ENCODE measurements at places on chromosomes 2 and 18. TPM values are rescaled to one million over a fixed set of nuclear protein-coding genes. Genes with fewer than 3 reads are reported as not detected.

DNA sequence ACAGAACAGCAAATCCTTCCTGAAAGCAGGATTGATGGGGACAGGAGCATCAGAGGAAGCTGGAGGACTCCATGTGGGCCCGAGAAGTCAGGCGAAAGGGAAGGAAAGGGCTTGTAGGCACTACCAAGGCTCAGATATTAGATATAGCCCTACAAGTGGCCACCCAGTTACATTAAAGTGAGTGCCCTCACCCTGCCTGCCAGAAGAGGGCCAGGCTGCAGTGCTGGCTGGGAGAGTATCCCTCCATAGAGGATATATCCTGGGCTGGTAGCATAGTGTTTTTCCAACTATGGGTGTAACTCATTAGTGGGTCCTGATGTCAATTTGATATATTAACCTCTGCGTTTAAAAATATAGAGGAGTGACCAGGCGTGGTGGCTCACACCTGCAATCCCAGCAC lies 285.2 kb downstream of the MYCN start:
- H3K4me1 ChIP-seq: no peaks in the 10 kb centered on the region
- no peak for DNase-seq
- H3K36me3 ChIP-seq: no peaks in the 10 kb centered on the region
- H3K27me3 ChIP-seq: peaks cover 2% of the 10 kb centered on the region
- no peak overlapping the region for H3K4me3 ChIP-seq

- no peaks in the 10 kb centered on the region for H3K36me3 ChIP-seq
- no peak for DNase-seq
- no peaks in the 10 kb centered on the region for H3K27me3 ChIP-seq
- no peak overlapping the region for H3K4me3 ChIP-seq
- H3K4me1 ChIP-seq: no peaks in the 10 kb centered on the region
Measured at GRCh38 chr2:192645811-192646598, 451.3 kb upstream of the TMEFF2 start.

GRCh38 chr18:63783394-63783793 lies 8.2 kb downstream of the SERPINB7 start:
- no peak overlapping the region for H3K4me3 ChIP-seq
- no peaks in the 10 kb centered on the region for H3K36me3 ChIP-seq
- no peak overlapping the region for H3K27ac ChIP-seq
- H3K4me1 ChIP-seq: no peaks in the 10 kb centered on the region

DNA sequence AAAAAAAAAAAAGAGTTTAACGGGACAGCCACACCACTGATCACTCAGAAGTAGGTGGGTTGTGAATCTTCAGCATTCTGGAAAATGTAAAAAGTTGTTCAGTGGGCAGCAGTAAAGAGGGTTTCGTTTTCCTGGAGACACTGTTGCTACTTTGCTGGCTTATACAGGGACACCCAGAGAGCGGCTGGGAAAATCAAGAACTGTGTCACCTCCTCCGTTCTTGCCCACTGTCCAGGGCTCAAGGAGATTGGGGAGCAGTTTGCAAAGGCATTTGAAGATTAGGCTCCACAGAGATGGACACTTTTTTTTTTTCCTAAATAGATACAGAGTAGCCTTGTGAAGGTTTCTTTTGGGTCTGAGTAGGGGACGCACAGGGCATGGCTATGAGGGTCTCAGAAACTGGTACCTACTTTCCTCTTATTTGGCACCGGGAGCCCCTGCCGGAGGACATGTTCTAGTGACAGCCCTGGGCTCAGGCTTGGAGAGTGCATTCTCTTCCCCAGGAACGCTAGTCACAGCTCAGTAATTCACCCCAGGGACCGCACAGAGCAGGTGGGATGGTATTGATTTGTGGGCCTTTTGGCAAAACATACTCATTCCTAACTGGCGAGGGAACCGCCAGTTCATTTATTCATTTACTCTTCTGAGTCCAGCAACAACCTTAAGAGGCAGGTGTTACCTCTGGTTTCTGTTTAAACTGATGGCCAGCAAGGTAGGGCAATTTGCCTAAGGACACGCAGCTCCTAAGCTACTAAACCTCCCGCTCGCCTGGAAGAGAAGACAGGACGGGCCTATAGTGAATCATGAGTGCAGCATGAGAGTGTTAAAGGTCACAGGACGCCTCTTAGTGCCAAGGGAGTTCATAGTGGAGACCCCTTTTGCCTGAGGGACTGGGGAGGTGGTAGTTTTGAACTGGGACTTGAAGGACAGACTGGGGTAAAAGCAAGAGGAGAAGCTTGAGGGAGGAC lies 53.1 kb downstream of the HPCAL1 start:
- H3K27me3 ChIP-seq: no peaks in the 10 kb centered on the region
- H3K4me1 ChIP-seq: peaks cover 51% of the 10 kb centered on the region
- no peak for DNase-seq

GRCh38 chr2:23637011-23637778 lies 252.2 kb downstream of the KLHL29 start:
- H3K27me3 ChIP-seq: no peaks in the 10 kb centered on the region
- H3K4me3 ChIP-seq: no peak overlapping the region
- peaks cover 4% of the 10 kb centered on the region for H3K4me1 ChIP-seq
- no peak for DNase-seq
- H3K27ac ChIP-seq: no peak overlapping the region
- H3K36me3 ChIP-seq: no peaks in the 10 kb centered on the region

GRCh38 chr2:240567872-240568677 lies at the start of gene RNPEPL1:
Gene RNPEPL1 (plus strand): TSS chr2:240568484. CDS start chr2:240568587, 103 bp downstream.
- H3K27ac ChIP-seq: peak within 1 kb of the TSS; percentile 86
- peak within 1 kb of the TSS; percentile 66 for H3K4me3 ChIP-seq
- no peak for DNase-seq
- H3K27me3 ChIP-seq: no peaks in the 10 kb centered on the region

DNA sequence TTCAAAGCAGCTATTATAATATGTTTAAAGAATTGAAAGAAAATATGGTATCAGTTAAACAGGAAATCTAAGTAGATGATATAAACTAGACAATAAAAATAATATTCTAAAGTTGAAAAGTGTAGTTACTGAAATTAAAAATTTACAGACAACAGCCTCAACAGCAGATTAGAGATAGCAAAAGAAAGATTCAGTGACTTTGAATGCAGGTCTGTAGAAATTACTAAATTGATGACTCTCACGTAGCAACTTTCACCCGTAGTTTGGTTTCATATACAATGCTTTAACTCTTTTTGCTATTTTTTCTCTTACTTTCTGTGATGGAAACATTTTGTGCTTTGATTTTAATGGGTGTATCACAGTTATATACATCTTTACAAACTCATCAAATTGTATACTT lies 44.8 kb downstream of the SPAST start:
- H3K4me3 ChIP-seq: no peak overlapping the region
- no peak for DNase-seq
- no peaks in the 10 kb centered on the region for H3K4me1 ChIP-seq
- no peak overlapping the region for H3K27ac ChIP-seq

DNA sequence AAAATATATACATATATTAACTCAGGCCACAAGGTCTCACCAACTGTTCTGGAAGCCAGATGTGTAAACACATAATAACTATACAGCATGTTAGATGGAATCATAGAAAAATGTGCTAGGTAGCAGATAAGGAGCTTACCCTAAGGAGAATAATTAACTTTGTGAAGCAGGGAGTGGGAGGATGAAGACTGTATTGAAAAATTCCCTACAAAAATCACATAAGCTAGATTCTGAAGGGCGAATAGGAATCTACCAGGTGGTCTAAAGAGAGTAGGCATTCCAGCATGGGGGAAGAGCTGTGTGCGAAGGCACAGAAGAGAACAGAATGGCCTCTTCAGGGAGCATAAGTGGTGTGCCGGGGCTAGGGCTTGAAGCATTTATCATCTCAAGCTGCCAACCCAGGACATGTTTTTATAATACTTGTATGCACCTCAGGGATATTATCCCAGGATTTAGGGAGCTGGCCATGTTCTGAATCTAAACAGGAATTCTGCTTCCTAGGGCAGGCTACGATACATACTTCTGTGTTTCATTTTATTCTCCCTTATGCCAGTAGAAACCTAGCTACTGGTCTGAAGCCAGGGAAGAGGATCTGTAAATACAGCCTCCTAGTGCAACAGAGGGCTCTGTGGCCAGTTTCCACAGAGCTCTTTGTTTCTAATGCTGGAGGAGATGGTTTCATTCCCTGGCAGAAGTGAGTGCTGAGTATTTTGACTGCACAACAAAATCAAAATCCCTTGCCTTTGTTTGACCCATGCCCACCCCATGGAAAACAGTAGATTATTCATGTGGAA lies 56.7 kb downstream of the NEMP2 start:
- no peak overlapping the region for H3K4me3 ChIP-seq
- H3K36me3 ChIP-seq: no peaks in the 10 kb centered on the region
- no peak for DNase-seq
- H3K27me3 ChIP-seq: no peaks in the 10 kb centered on the region
- no peaks in the 10 kb centered on the region for H3K4me1 ChIP-seq

GRCh38 chr2:33559328-33559727 lies 39.8 kb downstream of the FAM98A start:
- no peaks in the 10 kb centered on the region for H3K36me3 ChIP-seq
- H3K4me1 ChIP-seq: no peaks in the 10 kb centered on the region
- DNase-seq: no peak
- no peaks in the 10 kb centered on the region for H3K27me3 ChIP-seq
- no peak overlapping the region for H3K4me3 ChIP-seq

DNA sequence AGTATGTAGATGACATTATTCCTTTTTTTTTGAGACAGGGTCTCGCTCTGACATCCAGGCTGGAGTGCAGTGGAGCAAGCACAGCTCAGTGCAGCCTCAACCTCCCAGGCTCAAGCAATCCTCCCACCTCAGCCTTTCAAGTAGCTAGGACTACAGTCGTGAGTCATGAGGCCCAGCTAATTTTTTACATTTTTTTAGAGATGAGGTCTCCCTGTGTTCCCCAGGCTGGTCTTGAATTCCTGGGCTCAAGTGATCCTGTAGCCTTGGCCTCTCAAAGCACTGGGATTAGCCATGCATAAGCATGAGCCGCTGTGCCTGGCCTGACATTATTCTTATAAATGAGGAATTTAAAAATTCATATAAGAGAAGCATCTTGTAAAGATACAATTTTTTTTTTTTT lies 86.9 kb downstream of the FAM117B start:
- no peak for DNase-seq
- no peak overlapping the region for H3K4me3 ChIP-seq
- no peaks in the 10 kb centered on the region for H3K36me3 ChIP-seq
- no peak overlapping the region for H3K27ac ChIP-seq

- no peak overlapping the region for H3K27ac ChIP-seq
- H3K4me1 ChIP-seq: no peaks in the 10 kb centered on the region
- no peak overlapping the region for H3K4me3 ChIP-seq
- no peaks in the 10 kb centered on the region for H3K27me3 ChIP-seq
- no peaks in the 10 kb centered on the region for H3K36me3 ChIP-seq
Measured at GRCh38 chr2:197560146-197560665, 44.3 kb downstream of the MOB4 start.

DNA sequence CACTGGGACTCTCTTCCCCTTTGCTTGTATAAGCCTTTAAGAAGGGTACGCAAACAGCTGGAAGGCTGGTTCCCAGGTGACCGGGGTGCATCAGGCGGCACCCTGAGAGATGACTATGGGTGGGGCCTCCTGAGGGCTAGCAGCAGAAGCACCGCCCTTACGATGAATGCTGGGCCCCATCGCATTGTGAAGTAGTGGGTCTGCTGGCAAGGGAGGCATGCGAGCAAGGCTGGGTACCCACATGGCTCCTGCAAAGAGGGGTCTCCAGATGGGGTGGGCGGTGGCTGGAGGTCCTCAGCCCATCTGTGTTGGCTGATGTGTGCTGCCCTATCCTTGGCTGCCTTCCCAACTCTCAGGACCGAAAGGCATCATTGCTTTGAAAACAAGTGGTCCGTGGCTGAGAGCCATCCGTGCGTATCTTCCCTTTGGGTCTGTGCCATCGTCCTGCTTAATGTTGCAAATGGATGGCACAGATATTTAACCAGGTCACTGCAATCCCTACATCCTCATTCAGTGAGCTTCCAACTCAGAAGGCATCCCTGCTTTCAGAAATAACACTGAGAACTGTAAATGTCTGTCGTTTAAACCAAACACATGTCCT lies 83.5 kb upstream of the GPC1 start:
- H3K36me3 ChIP-seq: no peaks in the 10 kb centered on the region
- peaks cover 3% of the 10 kb centered on the region for H3K4me1 ChIP-seq
- H3K4me3 ChIP-seq: no peak overlapping the region
- no peak for DNase-seq

ABCG5 gene
- 0.05 TPM for total RNA-seq

Data from Panc1 (cell line).